Hematopoietic multipotent progenitor cell (in vitro differentiated cells): ENCODE measurements at places on chromosomes 7 and 10.
A peak's percentile ranks its signal among the peaks of the same experiment; 100 is the strongest.

DNA sequence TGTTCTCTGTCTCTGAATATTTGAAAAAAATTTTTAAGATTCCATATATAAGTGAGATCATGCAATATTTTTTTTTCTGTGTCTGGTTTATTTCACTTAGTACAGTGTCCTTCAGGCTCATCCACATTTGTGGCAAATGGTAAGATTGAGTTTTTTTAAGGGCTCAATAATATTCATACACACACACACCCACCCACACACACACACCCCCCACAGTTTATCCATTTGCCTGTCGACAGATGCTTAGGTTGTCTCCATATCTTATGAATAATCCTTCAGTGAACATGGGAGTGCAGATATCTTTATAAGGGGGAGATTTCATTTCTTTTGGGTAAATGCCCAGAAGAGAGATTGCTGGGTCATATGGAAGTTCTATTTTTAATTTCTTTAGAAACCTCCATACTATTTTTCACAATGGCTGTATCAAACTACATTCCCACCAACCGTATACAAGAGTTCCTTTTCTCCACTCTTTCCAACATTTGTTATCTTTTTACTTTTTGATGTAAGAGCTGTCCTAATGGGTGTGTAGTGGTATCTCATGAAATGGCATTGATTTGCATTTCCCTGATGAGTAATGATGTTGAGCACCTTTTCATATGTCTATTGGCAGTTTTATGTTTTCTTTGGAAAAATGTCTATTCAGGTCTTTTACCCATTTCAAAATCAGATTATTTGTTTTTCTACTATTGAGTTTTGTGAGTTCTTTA, 35.0 kb downstream of the AUTS2 start:
- DNase-seq: no peak

GRCh38 chr7:28815369-28815927, 142.7 kb downstream of the TRIL start:
- no peak for DNase-seq

GRCh38 chr10:86661161-86662025, 6.9 kb upstream of the LDB3 start:
- no peak for DNase-seq

DNA sequence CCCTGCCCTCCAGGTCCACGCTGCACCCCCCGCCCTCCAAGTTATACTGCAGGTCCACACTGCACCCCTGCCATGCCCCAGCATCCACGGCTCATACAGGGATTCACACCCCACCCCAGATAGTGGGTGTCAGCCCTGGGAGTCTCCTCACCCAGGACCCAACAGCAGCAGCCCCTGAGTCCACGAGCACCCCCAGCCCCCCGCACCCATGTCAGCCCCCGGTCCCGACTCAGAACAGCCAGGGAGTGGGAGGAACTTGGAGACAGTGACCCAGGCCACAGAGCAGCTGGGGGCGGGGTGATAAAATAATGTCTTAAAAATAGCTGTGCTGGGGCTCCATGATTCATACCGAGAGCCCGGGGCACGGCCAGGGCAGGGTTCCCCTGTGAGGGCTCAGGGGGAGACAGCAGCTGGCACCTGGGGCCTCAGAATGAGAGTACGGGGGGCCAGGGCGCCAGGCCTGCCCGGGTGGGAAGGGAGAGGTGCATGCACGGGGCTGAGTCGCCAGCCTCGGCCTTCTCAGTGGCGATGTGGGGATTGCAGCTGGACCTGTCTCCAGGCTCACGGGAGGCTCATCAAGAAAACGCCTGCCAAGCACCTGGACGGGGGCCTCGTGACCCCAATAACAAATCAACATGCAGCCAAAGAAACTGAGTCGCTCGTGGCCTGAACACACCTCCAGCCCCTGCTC, 29.8 kb downstream of the ADAP1 start:
- DNase-seq: peak; percentile 58

GRCh38 chr10:132637477-132638129, 100.0 kb downstream of the INPP5A start:
- peak; percentile 19 for DNase-seq
